ENCODE measurements at places on chromosomes 12 and 14.
A peak's percentile ranks its signal among the peaks of the same experiment; 100 is the strongest.

GRCh38 chr14:82766996-82767395 lies 1233.3 kb upstream of the SEL1L start:
- no peak for DNase-seq

DNA sequence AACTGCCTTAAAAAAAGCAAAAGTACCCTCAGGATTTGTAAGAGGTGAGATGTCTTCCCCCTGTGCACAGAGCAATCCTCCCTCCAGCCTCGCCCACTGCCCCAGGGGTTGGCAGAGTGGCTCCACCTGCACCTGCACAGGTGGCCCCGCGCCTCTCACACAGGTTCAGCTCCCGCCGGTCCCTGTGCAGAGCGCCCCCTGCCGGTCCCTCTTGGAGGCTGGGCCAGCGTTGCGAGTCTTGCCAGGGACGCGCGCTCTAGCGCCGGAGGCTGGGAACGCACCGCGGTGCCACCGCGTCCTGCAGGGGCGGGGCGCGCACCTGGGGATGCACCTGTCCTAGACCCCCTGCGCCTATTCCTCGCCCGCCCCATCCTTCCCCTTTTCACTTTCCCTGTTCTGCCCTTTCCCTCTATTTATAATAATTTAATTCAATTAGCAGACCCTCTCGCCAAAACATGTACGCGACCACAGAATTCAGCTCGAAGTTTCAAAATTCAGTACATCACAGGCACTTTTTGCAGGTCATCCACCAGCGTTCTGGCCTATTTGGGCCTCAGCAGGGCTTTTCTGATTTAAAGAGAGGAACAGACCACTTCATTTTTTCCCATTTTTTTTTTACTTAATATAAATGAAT lies 618.6 kb downstream of the AACS start:
- DNase-seq: peak; percentile 30

- no peak for DNase-seq
Observed at GRCh38 chr12:110557300-110557699, 25.8 kb downstream of the PPTC7 start.

- no peak for DNase-seq
Observed at GRCh38 chr14:92865674-92866073, 57.3 kb upstream of the CHGA start.

GRCh38 chr12:45779936-45780335 lies 50.4 kb downstream of the ARID2 start:
- DNase-seq: no peak

GRCh38 chr14:26132061-26132645 lies 465.7 kb downstream of the NOVA1 start:
- no peak for DNase-seq

DNA sequence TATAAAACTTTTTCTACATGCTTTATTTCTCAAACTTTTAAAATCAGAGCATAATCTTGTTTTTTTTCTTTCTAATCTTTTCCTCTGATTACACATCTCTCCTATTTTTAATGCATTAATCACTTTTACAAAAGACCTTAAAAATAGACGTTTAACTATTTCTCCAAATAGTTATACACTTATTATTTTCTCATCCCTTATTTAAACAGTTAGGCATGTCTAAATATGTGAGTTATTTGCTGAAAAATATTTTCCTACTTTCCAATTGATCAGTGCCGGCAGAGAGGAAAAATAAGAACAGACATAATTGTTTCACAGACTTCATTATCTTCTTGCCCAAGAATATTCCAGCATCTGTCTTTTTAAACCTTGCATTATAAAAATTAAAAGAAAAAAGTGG lies 28.7 kb upstream of the RHOJ start:
- DNase-seq: no peak

DNA sequence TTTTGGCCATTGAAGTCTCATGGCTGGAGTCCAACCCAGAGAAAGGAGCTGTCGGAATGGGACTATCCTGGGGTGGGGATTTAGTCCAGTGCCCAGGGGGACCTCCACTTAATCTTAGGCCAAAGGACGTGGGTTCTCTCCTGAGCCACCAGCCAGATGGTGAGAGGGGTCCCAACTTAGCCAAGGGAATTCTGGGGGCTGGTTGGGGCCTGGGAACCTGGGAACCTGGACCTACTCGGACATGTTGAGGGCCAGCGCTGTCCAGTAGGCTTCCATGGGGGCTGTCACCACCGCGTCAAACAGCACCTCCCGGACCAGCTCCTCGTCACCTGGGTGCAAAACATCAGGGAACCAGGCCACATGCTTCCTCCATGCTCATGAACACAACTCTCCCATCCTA lies 33.4 kb downstream of the LRTM2 start:
- DNase-seq: no peak

- DNase-seq: no peak
Observed at GRCh38 chr14:87449016-87449415, 544.0 kb downstream of the GALC start.

DNA sequence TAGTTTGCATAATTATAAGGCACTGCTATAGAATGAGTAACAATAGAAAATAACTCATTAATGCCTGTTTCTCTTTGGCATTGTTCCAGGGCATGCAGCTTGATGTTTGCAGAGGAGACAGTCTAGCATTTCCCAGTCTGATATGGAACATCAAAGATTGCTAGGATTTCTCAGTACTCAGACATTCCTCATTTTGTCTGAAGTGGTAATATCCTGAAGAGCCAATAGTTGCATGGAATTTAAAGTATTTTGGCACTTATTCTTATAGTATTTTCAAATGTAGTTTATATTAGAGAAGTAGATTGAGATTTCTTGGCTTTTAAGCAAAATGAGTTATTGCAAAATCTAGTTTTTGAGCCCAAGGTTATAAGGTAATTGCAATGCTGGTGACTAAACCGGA lies 337.3 kb upstream of the E2F7 start:
- no peak for DNase-seq

- DNase-seq: no peak
Observed at GRCh38 chr14:55855751-55856150, 262.5 kb upstream of the PELI2 start.

DNA sequence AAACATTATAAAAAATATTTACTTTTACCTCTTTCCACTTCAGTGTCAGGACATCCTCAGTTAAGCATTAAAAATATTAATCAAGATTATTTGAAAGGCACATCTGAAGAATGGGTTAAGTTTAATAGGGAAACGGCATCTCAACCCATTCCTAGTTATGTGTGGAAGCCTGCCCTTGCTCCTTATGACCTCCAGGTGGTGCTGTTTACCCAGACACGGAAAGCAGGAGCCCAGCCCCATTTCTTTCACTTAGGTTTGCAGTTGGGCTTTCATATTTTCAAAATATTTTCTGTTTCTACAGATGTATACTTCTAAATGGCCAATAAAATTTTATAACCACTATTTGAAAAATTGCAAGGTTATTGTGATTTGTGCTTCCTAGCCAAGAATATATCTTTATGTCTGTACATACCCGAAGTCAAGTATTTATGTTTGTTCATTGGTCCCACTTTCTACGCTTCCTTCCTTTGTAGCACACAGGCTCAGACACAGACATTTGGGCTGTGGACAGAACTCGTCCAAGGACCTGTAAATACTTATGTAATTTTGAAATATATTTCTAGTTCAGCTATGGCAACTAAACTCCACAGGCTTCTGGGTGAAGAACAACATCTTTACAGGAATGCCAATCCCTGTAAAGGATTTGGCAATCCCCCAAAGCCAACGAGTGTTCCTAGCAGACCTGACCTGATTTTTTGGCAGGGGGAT lies 247.1 kb downstream of the AKAP6 start:
- DNase-seq: no peak

DNA sequence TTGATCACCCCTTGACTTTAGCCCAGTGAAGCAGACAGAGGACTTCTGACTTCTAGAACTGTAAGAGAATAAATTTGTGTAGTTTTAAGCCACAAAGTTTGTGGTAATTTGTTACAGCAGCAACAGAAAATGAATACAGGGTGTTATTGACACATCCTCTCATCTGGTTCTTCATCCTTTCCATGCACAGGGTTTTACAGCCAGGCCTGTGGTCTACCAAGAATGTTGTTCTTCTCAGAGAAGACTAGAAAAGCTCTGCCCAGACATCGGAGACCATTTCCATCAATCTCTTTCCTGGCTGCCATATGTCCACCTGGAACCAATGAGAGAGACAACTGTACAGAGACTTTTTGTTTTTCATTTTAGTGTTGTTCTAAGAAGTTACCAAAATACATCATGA lies 308.2 kb upstream of the AMIGO2 start:
- DNase-seq: no peak

GRCh38 chr12:90936230-90937005 lies 18.6 kb downstream of the CCER1 start:
- DNase-seq: no peak

DNA sequence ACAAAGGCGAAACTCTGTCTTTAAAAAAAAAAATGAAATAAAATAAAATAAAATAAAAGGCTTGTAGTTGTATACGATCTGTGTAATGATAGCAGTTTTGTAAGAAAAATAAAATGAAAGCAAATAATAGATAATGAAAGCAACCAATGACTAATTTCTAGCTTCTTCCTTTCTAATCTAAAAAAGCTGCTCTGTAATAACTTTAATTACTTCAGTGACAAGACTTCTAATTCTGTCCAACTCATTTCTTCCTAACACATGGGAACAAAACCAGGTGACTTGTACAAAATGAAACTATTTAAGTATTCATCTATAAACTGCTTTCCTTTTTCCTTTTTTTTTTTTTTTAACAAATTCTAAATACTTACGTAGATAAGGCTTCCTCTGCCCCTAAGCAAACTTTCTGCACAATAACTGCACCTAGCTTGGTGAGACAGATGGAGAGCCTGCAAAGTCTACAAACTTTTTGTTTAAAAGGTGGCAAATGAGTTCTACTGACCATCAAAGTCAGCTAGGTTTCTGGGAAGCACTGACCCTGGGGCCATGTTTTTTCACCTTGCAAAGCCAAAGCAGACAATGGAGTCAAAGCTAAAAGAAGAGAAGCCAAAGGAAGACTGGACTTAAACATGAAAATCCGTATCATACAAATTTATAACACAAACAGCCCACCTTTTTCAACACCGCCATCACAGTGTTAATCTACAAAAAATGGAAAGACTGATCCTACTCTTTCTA lies 28.2 kb downstream of the DENND5B start:
- no peak for DNase-seq

DNA sequence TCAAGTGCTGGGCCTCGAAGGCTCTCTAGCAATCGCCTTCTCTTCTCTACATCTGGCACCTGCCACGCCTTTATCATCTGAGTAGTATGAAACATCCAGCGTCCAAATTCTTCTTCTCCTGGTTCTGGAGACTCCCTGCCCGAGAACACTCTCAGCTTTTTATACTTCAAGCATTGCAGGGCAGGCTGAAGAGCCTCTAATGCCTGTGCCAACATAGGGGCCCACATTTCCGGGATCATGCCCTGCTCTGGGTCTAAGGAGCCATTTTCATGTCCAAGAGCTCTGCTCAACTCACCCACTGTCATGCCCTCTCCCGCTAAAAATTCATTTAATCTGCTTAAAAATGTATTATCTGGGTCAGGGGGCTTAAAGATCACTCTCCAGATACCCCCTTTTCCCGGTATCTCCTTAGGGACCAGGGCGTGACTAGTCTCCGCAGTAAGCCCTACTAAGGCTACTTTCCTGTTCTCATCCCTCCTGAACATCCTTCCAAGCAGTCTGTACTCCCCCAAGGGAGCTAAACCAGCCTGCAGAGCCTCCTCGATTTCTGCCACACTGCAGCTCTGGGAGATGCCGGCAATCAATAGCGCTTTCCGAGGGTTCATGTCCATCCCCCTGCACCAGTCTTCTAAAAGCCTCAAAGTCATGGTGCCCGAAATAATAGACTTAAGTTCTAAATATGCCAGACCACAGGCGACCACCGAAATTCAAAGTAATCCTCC lies 940 bp downstream of the MOAP1 start:
- no peak for DNase-seq
